Testis (tissue), 5 donors: ENCODE measurements at places on chromosomes 4 and X.

DNA sequence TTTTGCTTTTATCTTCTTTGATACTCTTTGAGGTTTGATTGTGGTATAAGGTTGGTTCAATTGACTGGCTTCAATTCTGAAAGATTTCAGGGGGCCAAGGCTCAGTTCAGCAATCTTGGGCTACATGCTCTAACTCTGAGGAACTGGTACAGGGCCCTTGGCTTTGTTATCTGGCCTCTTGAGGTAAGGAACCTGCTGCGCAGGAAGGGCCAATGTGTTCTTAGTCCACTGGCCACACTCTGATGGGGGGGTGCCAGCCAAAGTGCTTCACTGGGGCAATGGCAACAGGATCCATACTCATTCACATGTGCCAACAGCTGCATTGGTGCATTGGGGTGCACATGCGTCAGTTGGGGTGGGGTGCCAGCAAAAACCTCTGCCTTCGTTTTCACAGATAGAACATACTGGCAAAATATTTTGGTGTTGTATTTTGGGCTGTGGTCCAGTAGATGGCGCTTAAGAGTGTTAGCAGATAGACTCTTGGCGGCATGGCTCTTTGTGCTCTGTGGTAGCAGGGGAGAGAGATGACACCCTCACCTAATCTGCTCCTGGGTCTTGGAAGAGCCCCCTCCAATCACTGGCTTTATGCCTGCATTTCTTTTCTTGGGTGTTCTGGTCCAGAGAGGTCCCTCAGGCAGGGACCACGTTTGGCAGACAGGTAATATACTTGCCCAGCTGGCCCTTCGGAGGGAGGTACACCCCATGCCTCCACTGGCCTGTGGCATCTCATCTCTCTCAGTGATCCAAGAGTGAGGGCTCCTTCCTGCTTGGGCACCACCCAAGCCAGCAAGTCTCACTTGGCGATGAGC, 42.9 kb downstream of the NDST3 start:
- DNase-seq: peak; percentile 40

GRCh38 chrX:33138677-33139249, 72.6 kb downstream of the DMD start:
- DNase-seq: no peak

- no peak for DNase-seq
These were observed 2.4 kb downstream of the RCHY1 start for GRCh38 chr4:75511841-75512240.

GRCh38 chr4:10091531-10092181, 24.9 kb downstream of the WDR1 start:
- DNase-seq: no peak

GRCh38 chr4:14868426-14869395, 133.6 kb upstream of the CPEB2 start:
- DNase-seq: no peak

DNA sequence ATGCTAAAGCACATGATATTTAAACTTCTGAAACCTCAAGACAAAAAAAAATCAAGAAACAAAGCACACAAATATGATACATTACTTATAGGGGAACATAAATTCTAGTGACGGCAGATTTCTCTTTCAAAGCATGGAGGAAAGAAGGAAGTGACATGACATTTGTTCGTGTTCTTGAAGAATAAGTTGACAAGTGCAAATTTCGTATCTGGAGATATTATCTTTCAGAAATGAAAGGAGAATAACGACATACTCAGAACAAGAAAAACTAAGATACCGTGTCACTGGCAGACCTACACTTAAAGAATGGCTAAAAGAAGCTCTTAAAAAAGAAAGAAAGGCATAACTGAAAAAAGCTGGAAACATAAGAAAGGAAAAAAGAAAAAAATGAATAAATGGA, 16.6 kb downstream of the CENPVL2 start:
- DNase-seq: no peak

- no peak for DNase-seq
These were observed 88.0 kb upstream of the XAGE2 start for GRCh38 chrX:52280812-52281211.

GRCh38 chrX:14843666-14844065, 29.2 kb downstream of the FANCB start:
- DNase-seq: no peak

DNA sequence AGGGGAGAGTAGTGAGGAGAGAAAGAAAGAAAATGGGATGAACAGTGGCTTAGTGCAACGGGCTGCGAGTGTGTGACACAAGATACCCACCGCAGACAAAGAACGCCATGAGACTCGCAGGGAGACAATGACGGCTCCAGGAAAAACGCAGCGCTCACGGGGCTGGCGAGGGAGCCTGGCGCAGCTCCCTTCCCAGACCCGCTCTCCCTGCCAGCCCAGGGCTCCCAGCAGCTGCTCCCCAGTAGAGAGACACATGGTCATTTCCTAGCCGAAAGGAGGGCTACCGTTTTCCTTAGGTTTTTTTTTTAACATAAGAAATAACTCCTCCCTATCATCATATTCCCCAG, 149.5 kb downstream of the MAML3 start:
- DNase-seq: peak; percentile 61

GRCh38 chr4:94653095-94653649, 104.6 kb upstream of the BMPR1B start:
- DNase-seq: no peak

DNA sequence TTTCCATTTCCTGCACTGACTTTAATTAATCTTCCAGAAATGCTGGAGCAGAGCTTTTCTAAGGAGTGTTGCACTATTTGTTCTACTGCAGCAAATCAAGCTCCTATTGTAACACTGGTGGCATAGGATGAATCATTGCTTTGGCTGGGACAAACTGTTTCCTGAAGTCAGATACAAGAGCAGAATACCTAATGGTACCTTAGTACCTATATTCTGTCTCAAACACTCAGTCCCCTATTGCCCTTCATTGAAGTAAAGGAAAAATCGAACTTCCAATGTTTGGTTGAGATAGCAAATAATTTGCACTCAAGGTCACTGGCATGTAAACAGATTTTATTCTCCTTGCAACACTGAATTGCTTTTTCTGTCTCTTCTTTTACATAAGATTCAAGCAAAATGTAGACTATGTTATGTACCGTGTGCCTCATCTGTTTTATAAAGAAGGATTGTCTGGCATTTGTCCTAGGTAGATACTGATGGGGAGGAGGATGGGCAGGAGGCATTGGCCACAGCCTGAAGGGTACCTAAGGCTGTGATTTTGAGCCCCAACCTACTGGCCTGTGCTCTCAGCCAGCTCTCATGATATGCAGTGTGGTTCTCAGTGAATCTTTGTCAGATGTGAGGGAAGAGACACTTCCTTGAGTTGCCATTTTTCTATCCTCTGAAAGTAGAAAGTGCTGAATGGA, 141.6 kb downstream of the AASDH start:
- no peak for DNase-seq

- DNase-seq: no peak
These were observed 43.8 kb downstream of the GALNT7 start for GRCh38 chr4:173212379-173212778.

DNA sequence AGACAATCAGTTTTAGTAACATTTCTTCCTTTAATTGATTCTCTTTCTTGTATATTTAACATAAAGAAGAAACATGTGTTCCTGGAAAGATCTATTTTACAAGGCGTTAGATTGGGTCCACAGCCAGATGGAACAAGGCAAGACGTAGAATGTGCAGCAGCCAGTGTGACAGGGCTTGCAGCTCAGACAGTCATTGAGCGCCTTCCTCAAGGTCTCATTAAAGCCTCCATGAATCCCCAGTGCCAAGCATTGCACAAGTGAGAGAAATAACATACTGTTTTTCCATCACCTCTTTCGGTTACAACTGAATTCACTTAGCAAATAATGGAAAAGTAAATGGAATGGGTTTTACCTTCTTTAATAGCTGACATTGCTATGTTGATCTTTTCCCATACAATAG, 292.5 kb downstream of the USP46 start:
- no peak for DNase-seq

DNA sequence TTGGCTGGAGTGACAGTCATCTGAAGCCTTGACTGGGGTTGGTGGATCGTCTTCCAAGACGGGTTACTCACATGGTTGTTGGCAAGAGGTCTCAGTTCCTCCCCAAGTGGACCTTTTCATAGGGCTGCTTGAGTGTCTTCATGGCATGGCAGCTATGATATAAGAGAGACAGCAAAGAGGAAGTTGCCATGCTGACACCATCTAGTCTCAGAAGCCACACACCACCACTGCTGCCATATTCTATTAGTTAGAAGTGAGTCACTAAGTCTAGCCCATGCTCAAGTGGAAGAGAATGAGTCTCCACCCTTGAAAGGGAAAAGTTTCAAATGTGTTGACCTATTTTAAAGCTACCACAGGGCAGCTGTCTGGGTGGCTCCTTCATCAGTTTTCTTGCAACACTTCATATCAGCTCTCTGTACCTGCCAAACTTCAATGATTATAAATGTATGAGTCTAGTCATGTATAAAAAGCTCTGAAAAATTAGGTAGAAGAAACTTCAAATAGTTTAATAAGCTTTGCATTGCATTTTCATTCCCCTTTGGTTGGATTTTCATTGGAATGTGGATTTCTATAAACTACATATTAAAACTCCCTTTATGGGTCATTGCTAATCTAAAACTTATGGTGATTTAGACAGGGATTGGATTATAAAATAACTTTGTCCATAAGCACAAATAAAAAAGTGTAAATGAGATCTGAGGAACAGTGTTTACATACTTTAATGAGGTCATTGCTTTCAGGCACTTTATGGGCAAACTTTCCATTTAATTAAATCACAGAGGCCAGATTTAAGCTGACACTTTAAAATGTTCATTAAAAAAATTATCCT, 68.0 kb upstream of the ATXN3L start:
- DNase-seq: no peak

DNA sequence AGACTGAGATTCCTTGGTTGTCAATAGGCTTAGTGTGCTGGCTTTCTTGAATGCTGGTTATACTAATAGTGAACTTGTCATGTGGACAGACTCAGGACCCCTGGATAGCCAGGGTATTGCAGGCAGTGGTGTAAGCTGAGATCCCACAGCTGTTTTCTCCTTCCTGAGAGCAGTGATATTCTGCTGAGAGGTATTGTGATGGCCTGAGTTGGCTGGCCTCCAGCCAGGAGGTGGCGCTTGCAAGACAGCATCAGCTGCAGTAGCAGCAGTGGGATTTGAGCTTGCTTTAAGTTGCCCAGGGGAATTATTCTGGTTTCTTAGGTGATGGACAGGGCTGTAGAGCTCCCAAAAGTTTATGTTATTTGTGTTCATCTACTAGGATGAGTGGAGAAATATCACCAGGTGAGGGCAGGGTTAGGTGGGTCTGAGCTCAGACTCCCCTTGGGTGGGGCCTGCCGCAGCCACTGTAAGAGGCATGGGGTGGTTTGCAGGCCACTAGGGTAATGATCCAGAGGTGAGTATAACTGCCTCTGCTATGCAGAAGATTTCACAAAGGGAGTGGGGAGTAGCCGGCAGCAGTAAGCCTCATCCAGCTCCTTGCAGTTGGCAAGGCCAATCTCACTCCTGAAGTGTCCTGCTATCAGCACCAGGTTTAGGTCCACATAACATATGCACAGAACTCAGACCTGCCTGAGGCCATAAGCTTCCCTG, 66.2 kb downstream of the IL15 start:
- no peak for DNase-seq

GRCh38 chrX:81206476-81206875, 4.6 kb downstream of the SH3BGRL start:
- no peak for DNase-seq

- no peak for DNase-seq
These were observed 89.1 kb downstream of the FAM13A start for GRCh38 chr4:88967883-88968331.
